ENCODE measurements at places on chromosomes 11 and 22.

DNA sequence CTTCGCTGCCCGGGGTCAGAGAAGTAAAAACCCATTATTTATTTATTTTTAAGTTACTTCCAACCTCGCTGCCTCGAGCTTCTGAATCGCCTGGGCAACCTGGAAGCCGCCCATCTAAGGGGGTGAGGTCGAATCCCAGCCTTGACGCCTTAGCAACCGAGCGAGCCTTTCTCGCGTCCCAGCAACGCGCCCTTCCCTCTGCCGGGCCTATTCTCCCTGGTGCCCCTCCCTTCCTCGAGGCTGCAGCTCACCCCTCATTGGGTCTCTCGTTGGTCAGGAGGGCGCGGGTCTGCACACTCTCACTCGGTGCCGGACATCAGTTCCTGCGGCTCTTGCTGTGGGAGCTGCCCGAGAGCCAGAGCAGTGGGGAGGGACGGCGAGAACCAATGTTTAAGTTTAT is at the start of gene CCDC81:
TSS of gene CCDC81 (plus strand) at position 302 of the 400 bp plus-strand sequence. CDS start 277 bp downstream, outside the sequence.
- DNase-seq = no peak

- DNase-seq = no peak
Measured at GRCh38 chr11:120718171-120718570, 206.6 kb downstream of the GRIK4 start.

DNA sequence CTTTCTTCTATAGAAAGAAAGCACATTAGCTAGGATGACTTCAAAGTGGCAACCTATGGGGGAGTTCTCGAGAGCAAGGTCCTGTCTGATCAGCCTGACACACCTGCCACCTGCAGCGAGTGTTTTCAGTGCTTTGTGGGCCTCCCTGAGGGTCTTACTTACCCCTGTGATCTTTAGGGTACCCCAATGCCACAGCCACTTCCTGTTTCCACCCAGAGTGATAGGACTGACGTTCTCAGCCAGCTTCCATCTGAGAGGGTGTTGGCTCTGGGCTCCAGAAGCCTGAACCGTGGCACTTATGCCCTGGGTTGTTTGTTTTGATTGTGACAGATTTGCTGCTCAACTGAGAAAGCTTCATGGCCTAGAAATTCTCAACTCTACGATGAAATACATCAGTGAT is 21.7 kb upstream of the ANKK1 start:
- no peak for DNase-seq

DNA sequence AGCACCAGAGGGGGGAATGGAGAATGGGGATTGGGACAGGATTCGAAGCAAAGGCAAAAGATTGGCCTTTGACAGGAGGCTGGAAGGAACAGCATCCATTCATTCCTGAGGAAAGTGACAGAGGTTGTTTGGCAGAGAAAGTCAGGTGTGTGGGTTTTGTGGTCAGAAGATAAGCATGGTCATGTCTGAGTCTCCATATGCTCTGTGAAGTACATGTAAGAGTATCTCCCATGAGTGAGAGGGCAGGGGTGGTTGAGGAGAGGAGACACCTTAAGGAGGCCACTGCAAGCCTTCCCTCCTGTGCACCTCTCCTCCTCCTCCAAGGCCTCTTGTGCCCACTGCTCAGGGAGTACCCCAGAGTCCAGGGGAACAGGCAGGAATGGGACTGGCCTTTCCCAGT is 1.9 kb upstream of the NLRP10 start:
- DNase-seq = no peak

GRCh38 chr11:70203751-70204465 is 812 bp downstream of the FADD start:
- DNase-seq = peak; percentile 21

GRCh38 chr22:24418786-24419474 is 8.5 kb upstream of the ADORA2A start:
- DNase-seq = no peak

- no peak for DNase-seq
Measured at GRCh38 chr11:22049276-22049675, 143.6 kb upstream of the ANO5 start.
